ENCODE measurements at places on chromosomes 7 and 10.

- DNase-seq = no peak
Observed at GRCh38 chr10:78623578-78624215, 445.1 kb upstream of the ZMIZ1 start.

DNA sequence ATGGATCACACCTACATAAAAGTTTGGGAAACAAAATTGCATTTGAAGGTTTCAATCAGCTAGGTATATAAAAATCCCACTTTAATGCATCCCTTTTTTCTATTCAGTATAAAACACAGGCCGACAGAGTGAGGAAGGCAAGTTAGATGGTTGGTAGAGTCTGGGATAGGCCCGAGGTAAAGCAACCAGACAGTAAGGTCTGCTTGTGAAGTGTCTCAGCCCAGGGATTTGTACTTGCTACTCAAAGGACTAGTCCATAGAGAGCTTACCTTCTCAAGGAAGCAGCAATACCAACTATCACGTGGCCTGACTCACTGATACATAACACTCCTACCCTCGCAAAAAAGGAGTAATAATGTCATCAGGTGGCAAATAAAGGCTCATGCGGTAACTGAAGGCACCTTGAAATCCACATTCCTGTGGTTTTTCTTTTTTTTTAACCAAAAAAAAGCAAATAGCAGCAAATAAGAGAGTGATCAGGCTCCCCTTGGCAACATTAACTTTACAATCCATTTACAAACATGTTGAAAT is 56.2 kb upstream of the ATP6V0A4 start:
- no peak for DNase-seq

DNA sequence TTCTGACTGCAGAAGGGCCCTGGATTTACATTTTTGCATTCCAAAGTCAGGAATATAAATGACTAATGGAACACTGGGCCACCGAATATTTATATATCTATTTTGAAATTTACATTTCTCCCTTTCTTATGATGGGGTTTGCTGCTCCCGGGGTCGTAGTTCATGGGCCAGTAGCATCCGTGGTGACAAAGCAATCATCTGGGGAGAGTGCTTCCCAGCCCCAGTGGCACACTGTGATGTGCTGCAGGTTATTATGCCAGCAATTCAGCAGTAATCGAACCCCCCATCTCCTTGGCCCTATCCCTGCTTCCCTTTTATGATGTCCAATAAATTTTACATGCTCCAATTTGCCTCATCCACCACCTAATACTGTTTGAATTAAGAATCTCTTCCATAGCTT is 837.5 kb downstream of the LRMDA start:
- DNase-seq = no peak

DNA sequence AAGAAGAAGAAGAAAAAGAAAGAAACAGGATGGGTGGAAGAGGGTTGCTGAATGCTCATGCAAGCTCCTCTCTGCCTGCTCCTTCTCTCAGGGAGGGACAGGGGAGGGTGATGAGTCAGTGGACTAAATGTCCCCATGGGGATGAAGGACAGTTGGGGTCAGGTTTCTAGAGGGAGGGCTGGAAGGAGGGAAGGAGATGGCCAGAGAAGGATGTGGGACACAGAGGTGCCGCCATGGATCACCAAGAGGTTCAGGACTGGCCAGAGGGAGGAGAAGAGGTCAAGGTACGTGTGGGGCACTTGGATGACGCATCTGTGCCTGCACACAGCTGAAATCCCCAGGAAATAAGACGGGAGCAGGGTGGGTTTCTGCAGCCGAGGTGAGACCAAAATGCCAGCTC is 88.9 kb upstream of the GTF2I start:
- no peak for DNase-seq

GRCh38 chr10:28478646-28479045 is 54.3 kb upstream of the WAC start:
- no peak for DNase-seq

- peak; percentile 82 for DNase-seq
Observed at GRCh38 chr10:42782446-42783180, at the start of gene BMS1. Gene BMS1 (plus strand): TSS chr10:42782795. CDS start chr10:42784395, 1,600 bp downstream.

DNA sequence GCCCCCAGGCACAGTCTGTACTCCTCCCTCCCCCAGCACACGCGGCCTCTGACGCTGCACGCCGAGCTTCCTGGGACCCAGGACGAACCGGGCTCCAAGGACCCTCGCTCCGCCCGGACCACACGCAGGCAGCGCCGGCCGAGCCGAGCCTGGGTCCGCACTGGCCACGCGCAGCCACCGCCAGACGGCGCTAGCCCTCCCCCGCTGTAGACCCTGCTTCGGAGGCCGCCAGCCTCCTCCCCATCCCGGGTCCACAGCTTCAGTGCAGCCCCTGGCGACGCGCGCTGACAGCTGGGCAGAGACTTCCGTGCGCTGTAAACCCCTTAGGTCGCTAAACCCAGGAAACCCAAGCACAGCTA is 936 bp upstream of the TCERG1L start:
- DNase-seq = no peak

DNA sequence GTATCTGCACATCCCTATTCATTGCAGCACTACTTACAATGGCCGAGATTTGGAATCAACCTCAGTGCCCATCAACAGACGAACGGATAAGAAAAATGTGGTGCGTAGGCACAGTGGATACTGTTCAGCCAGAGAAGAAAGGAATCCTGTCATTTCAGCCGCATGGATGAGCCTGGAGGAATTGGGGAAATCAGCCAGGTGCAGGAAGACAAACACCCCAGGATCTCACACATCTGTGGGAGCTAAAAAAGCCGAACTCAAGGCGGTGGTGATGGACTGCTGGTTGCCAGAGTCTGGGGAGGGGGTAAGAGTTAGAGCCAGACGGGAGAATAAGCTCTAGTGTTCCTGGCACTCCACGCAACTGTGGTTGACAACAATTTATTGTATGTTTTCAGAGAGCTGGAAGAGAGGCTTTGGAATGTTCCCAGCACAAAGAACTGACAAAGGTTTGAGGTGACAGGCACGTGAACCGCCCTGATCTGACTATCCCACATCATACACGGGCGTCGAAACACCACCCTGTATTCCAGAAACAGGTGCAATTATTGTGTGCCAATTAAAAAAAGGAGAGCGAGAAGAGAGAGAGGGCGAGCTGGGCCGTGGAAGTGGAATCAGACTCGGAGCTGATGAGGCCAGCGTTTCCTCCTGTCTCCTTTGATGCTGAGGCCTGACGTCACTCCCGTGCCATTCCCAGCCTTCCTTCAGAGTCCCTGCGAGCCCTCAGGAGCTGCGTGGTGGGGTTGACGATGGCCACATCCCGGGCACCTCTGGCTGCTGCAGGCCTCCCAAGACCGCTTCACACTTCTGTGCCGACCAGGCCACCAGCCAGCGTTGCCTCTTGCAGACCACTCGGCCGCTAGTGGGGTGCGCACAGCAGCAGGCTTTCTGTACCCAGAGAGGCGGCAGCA is 189.5 kb downstream of the DNAJB6 start:
- no peak for DNase-seq

DNA sequence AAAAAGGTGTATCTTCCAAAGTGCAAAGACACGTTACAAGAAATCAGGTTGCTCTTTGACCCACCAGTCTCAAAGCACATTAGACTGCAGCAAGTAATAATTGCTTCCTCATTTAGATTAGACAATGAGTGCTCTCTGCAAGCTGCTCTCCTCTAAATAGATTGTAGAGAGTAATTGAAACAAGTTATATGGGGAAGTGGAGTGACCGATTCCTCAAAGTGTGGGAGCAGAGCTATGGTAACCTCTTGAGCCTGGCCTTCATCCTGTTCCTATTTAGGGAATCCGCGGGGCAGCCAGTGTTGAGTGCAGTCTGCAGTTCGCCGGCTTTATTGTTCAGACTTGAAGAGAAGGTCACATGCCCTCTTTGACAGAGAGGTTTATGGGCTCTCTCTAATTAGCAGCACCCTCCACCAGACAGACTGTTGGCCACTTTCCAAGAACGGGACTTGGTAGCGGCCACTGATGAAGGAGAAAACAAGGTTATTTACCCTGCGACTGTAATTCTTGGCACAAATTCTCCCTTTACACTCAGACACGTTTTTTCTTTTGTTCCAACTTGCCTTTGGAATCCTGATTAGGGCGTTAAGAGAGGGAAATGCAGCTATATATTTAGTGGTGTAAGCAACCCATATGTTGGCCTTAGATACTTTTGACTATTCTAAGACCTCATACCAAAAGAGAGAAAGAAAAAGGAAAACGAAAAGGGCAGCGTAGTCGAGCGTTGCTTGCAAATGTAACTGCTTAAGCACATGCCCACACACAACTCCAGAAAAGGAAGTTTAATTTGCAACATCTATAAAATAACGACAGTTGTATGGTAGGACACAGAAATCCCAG is 107.5 kb downstream of the REEP3 start:
- peak; percentile 85 for DNase-seq

- no peak for DNase-seq
Observed at GRCh38 chr7:130683026-130683425, 3.3 kb downstream of the TSGA13 start.

DNA sequence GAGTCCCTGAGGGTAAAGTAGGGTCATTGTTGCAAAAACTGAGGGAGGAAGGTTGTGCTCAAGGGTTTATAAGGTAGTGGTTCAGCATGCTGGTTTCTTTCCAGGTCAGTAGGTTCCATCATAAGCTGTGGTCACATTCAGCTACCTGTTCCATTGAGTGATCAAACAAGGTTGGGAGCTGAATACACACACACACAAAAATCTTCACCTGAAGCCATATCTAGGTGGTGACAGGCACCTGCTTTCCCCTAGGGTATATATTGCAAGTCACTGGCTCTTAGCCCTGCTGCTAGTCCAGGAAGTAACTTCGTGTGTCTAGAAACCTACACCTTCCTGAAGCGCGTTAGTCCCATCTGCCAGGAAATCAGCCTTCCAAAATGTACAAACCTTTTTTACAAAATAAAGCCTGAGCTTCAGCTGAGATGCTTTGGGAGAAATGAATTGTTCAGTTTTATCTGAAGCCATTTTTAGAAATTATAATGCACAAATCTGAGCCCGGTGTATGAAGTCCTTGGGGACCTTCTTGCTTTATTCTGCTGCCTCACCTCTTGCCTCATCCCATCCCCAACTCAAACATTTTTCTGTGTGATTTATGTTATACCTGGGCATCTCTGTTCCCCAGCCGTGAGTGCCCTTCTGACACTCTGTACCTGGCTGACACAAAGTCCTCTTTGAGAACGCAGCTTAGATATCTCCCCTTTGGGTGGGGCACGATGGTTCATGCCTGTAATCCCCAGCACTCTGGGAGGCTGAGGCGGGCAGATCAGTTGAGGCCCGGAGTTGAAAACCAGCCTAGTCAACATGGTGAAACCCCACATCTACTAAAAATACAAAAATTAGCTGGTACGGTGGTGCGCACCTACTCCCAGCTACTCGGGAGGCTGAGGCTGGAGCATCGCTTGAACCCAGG is 10.6 kb upstream of the LAMTOR4 start:
- no peak for DNase-seq

DNA sequence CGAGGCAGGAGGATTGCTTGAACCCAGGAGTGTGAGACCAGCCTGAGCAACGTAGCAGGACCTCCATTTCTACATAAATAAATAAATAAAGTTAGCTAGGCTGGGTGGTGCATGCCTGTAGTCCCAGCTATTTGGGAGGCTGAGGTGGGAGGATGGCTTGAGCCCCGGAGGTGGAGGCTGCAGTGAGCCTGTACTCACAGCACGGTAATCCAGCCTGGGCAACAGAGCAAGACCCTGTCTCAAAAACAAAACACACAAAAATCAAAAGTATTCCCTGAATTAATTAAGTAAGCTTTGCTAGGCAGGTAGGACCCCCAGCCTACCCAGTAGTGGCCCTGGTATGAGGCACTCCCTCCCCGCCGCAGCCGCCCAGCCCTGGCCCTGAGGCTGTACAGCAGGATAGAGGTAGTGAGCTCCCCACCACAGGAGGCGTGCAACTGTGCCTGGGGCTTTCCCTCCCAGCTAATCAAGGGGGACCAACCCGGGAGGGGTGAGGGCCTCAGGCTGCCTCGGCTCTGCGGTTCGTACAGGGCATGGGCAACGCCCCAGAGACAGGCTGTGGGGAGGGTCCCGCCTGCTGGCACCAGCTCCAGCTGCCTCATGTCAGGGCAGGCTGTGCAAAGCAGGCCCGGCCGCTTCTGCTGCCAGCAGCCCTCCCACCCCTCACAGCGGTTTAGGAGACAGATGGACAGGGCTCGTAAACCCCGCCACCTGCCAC is 1.0 kb upstream of the CYP2W1 start:
- DNase-seq = no peak

- DNase-seq = no peak
Observed at GRCh38 chr10:74558897-74559296, 267.5 kb upstream of the KAT6B start.

- DNase-seq = no peak
Observed at GRCh38 chr7:99011706-99012404, 132.1 kb downstream of the SMURF1 start.

- no peak for DNase-seq
Observed at GRCh38 chr7:35386816-35387706, 133.2 kb upstream of the TBX20 start.

- DNase-seq = no peak
Observed at GRCh38 chr7:37255327-37255944, 193.2 kb downstream of the ELMO1 start.

DNA sequence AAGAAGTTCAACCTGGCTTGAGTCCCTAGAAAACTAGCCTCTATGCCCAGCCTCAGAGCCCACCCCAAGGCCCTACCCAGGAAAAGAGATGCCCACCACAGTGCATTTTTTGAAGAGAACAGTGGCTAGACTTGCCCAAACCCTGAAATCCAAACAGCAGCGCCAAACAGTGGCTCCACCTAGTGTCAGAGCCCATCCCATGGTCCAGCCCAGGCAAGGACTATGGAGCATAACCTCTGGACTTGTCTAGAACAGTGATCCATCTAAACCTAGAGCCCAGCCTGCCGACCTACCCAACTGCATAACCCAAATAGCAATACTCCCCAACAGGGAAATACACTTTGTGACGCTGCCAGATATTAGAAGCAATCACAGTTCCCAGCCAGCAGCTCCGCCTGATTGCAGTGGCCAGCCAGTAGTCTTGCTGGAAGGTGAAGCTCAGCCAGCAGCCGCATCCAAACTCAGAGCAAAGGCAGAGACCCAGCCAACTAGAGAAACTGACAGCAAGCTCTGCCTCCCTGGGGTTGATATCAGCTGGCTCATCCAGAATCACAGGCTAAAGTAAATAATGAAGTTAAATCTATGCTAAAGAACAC is 44.5 kb downstream of the HBP1 start:
- DNase-seq = no peak

- no peak for DNase-seq
Observed at GRCh38 chr7:23715099-23715498, 5.1 kb downstream of the STK31 start.

- DNase-seq = no peak
Observed at GRCh38 chr7:1058821-1059199, 14.5 kb downstream of the GPR146 start.

- DNase-seq = no peak
Observed at GRCh38 chr7:1361756-1362125, 97.5 kb downstream of the MICALL2 start.

GRCh38 chr10:4141471-4141870 is 356.5 kb upstream of the KLF6 start:
- no peak for DNase-seq

DNA sequence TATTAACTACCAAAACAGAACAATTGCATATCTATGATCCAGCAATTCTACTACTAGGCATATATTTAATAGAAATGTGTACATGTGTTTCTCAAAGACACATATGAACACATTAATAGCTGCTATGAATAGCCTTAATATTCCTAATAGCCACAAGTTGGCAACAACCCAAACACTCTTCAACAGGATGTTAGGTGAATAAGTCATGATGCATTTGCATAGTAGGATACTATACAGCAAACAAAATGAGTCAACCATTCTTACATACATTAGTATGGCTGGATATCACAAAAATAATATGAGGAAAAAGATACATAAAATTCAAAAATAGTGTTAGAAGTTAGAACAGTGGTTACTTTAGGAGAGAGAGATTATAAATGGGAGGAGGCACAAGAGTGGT is 26.8 kb upstream of the ZNF746 start:
- DNase-seq = no peak
